Naive thymus-derived CD8-positive, alpha-beta T cell (primary cell): ENCODE measurements at places on chromosomes 6 and 20.

- no peak for DNase-seq
Measured at GRCh38 chr6:56244089-56244488, 3.3 kb downstream of the COL21A1 start.

DNA sequence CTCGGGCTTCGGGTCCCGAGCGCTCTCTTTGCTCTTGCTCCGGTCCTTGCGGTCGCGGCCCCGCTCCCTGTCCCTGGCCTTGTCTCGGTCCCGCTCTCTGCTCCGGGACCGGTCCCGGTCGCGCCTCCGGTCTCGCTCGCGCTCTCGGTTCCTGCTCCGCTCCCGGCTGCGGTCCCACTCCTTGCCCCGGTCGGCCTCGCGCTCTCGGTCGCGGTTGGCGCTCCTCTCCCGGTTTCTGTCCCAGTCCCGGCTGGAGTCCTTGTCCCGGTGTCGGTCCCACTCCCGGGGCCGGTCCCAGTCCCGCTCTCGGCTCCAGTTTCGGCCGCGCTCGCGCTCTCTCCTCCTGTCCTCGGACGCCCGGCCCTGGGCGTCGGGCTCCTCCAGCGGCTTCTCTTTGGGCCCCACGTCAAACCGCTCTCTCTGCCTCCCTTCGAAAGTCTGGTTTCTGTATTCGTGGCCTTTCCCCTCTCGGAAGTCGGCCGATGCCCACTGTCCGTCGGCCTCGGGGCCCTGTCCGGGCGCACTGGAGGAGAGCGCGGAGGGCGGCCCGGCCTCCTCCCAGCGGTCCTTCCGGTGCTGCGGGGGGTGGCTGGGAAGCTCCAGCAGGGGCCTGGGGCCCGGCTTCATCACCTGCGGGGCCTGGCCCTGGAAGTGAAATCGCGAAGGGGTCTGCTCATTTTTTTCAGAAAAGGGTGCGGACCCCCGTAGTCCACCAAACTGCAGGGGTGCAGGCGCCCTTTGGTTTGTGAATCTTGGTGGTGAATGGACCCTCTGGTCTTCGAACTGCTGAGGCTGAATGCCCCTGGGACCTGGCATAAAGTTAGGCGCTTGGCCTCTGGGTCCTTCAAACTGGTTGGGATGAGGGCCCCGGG lies 17.9 kb upstream of the TCFL5 start:
- DNase-seq = no peak

GRCh38 chr20:57553376-57554018 lies 7.4 kb upstream of the PCK1 start:
- no peak for DNase-seq

DNA sequence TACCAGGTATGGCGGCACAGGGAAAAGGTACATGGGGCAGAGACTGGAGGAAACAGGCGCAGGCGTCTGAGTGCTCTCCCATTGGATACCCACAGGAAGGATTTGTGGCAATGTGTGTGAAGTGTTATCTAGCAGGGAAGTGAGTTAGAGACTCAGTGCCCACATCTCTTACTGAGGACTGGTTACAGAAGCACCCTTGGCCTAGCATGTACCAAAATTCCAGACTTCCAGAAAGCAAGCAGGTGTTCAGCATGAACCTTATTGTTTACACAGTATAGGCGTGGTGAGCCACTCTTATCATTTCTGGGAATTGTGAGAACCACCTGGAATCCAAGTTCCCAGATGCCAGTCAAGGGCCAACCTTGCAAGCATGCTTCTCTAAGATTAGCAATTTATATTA lies 14.2 kb downstream of the MANBAL start:
- no peak for DNase-seq

DNA sequence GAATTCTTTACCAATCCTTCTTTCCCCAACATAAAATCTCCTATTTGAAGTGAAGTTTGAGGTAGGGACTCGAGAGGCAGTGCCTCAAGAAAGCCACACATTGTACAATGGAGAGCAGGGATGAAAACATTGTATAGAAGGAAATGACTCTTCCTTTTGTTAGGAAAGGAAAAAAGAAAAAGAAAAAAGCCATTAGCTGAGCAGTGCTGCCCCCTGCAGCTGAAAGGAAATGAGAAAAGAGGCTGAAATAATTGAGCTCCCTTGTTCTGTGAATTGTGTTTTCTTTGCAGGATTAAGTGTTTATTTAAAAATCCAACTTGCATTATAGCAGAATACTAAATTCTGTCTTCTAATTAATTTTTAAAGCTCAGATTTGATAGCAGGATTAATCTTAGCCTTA lies 162.9 kb upstream of the SASH1 start:
- DNase-seq = no peak

DNA sequence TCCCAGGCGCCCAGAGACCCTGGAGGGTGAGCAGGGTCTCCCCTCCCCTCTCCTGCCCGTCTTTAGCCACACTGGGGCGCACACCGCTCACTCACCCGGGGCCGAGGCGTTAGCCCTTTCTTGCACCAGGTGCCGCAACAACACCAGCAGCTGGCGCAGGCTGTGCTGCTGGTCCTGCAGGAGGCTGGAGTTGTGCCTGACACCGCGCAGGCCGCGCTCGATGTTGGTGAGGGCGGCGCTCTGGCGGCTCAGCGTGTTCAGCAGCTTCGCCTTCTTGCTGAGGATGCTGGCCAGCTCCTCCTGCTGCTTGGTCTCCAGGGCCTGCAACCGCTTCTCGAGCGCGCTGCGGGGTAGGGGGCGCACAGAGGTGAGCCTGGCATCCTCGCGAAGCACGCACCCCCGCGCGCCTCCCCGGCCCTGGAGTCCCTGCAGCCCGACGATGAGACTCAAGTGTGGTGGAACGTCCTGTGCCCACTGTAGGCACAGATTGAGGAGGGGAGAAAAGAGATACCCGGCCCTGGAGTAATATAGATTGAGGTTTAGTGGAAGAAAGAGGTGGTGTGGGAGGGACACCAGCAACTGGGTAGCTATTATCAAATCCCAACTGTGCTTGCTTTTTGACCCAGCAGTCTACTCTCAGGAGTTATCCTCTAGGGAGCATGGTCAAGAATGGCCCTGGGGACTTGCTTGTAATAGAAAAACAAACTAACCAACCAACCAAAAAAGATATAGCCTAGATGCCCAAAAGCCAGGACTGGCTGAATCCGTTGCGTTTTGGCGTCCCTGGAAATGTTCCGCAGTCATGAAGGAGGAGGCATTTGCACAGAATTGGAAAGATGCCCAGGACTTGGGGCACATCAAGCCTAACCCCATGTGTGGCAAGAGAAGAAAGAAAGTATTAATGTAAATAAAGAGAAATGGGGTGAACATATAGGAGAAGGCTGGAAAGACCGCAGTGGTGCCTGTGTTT lies 30.9 kb downstream of the ANGPT4 start:
- no peak for DNase-seq

DNA sequence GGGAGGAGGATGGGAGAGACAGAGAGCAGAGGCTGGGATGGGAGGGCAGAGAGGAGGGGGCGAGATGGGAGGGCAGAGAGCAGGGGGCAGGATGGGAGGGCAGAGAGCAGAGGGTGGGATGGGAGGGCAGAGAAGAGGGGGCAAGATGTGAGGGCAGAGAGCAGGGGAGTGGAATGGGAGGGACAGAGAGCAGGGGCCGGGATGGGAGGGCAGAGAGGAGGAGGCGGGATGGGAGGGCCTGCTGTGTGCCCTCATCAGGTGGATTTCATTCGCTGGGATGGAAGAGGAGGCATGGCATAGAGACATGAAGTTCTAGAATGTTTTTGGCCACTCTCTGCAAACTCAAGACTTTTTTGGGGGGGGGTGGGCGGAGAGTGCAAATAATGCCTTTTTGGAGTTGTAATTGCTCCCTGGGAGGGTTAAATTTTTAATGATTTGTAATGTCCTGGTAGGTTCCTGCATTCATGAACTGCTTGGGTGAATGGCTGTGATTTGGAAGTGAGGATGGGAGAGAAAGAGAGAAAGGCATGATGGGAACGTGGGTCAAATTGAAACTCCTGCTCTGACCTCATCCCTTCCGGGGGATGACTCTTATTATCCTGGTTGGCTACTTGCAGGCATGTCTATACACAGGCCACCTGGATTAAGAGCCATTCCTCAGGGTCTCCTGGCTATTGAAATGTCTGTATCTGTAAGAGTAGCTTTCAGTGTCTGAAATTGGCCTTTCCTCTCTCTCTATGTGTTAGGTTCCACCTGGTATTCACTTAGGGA lies 162.4 kb upstream of the AGPAT4 start:
- DNase-seq = no peak

- DNase-seq = no peak
Measured at GRCh38 chr20:41425180-41425884, 58.7 kb upstream of the EMILIN3 start.

- DNase-seq = no peak
Measured at GRCh38 chr20:20666359-20666758, 46.1 kb downstream of the RALGAPA2 start.

DNA sequence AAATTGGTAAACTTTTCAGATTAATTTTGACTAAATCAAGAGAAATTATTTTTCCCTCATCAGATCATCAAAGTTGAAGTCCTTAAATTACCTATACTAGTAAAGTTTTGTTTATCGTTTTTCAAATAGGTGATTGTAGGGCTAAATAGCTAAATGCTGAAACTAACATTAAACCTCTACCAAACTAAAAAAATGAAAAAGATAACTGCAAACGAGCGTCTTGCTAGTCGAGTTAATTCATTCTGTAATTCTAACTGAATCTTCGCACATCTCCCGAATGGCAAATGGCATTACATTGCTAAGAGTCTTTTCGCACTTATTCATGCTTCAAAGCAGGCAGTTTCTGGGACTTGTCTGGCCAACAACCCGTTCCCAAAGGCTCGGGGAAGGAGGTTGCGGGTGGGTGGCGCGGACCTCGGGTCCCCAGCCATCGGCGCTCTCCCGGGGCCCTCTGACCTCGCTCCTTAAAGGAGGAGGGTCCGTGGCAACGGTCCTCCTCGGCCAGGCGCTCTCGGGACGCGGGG lies 43.8 kb downstream of the POPDC3 start:
- no peak for DNase-seq

DNA sequence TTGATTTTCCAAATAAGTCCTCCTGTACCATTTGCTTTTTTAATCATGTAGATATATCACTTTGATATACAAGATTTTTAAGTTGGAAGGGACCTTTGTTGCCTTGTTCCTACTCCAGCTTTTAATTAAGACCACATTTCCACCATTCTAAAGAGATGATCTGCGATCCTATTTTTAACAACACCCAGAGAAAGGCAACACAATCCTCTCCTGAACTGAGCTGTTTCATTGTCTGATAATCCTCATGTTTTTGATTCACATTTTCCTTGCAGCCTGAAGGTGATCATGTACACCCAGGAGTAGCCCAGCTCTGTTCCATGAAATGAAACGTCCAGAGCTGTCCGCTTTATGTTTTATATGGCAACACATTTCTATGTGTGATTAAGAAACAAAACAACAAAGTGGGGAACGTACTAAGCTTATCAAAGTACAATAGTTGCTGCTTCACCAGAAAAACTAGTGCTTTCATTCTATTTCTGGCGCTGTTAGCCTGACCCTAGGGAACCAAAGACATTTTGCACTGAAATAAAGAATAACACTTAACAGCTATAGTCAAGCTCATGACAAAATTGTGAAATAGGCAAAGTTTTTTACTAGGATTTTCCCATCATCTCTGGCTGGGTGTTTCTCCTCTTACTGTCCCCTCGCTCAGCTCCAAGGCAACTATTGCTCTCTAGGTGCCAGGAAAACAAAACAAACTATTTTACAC lies 22.6 kb upstream of the TRAF3IP2 start:
- no peak for DNase-seq

- DNase-seq = no peak
Measured at GRCh38 chr20:20009784-20010253, 7.3 kb upstream of the NAA20 start.

DNA sequence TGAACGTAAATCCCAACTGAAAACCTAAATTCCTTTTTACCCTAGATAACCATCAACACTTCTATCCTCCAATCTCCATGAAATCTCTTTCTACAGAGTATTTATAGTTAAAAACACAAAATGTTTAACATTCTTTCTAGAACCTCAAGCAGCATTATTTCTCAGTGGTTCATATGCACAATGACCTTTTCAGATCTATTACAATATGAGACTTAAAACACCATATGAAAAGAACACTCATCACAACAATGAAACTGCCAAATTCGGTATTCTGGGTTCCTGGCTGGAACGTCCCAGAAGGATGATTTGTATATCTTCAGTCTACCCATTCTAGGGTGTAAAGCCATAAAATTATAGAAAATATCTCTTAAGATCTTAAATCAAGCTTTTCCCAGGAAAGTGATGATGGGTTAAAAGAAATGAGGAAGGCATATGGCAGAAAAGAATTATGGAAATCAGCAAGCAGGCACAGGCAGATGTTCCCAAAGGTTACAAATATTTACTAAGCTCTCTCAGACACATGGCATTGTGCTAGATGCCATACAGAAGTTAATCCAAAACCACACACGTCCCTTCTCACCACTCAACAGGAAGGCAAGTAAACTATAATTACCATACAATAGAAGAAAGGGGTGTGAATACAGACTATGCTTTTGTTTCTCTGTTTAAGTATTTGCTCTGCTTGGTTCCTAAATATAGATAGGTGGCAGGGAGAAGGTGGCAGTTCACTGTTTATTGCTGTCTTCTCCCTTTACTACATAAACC lies 118.0 kb downstream of the CHD6 start:
- no peak for DNase-seq

GRCh38 chr20:63232235-63233060 lies 3.3 kb upstream of the BIRC7 start:
- no peak for DNase-seq

GRCh38 chr6:155177363-155177961 lies 86.4 kb upstream of the CLDN20 start:
- no peak for DNase-seq

GRCh38 chr6:43964659-43965570 lies 162.3 kb downstream of the MRPL14 start:
- DNase-seq = no peak

- DNase-seq = no peak
Measured at GRCh38 chr6:34416877-34417371, 8.9 kb downstream of the RPS10 start.

- no peak for DNase-seq
Measured at GRCh38 chr6:317060-317447, 24.8 kb downstream of the DUSP22 start.

GRCh38 chr6:37820718-37821079 lies 1.2 kb downstream of the ZFAND3 start:
- DNase-seq = peak; percentile 13

GRCh38 chr6:27500177-27500576 lies 27.3 kb upstream of the ZNF184 start:
- DNase-seq = no peak

- no peak for DNase-seq
Measured at GRCh38 chr6:104952911-104953399, 4.0 kb upstream of the LIN28B start.

DNA sequence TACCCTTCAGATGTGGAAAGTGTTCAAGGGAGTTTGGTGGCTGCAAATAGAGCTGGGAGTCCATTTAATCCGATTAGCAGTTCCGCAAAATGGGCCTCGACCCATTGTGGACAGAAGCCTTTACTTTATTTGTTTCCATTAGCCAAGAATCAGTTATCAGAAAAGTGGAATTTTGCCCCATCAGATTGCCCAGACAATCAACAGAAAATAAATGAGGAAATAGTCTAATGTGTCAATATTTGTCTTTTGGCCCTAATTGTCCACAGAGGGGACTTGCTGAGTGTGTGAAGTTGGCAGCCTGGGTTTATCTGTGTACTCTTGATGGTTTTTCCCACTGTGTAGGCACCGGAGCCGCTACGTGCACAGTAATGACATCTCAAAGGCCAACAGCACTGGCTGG lies 134.3 kb downstream of the LINC00237 start:
- no peak for DNase-seq

- no peak for DNase-seq
Measured at GRCh38 chr20:10113746-10114145, 79.0 kb downstream of the ANKEF1 start.

GRCh38 chr20:12112089-12112474 lies 194.4 kb downstream of the BTBD3 start:
- DNase-seq = no peak
